Activated naive CD4-positive, alpha-beta T cell treated with anti-CD3 and anti-CD28 coated beads for 36 hours (primary cell): ENCODE measurements at places on chromosomes 1 and 21. TPM values are rescaled to one million over a fixed set of nuclear protein-coding genes. Genes with fewer than 3 reads are reported as not detected.

Gene OR2C3
- total RNA-seq, result not detected

DNA sequence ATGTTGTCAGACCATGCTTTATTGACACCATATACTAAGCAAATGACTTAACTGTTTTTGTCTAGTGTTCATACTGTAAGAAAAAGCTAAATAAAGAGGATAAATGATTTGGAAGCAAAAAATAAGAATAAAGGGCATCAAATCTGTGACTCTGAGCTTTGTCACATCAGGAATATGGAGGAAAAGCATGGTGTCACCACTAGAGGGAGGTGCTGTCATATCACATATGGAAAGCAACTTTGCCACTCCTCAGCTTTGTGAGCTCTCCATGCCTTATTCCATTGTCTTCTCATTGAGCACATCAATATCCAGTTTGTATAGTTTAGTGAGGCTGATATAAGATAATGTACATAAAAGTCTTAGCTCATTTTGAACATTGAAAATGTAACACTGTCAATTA, 20.8 kb upstream of the GBP1 start:
- H3K4me3 ChIP-seq, result no peak overlapping the region
- H3K27ac ChIP-seq, result no peak overlapping the region
- no peaks in the 10 kb centered on the region for H3K36me3 ChIP-seq
- H3K4me1 ChIP-seq, result no peaks in the 10 kb centered on the region

GRCh38 chr21:33089395-33090119, 19.6 kb downstream of the OLIG1 start:
- no peaks in the 10 kb centered on the region for H3K36me3 ChIP-seq
- no peaks in the 10 kb centered on the region for H3K27me3 ChIP-seq
- no peak overlapping the region for H3K4me3 ChIP-seq
- no peak for DNase-seq

GRCh38 chr1:17587693-17588047, 48.2 kb downstream of the ARHGEF10L start:
- no peaks in the 10 kb centered on the region for H3K36me3 ChIP-seq
- H3K27me3 ChIP-seq, result no peaks in the 10 kb centered on the region
- H3K4me3 ChIP-seq, result no peak overlapping the region
- no peak for DNase-seq
- H3K27ac ChIP-seq, result no peak overlapping the region
